ENCODE measurements at places on chromosomes 16 and 17.

- DNase-seq: no peak
Measured at GRCh38 chr17:57662041-57662440, 83.1 kb downstream of the CCDC182 start.

GRCh38 chr16:68715471-68715870 lies 21.6 kb upstream of the CDH1 start:
- no peak for DNase-seq

DNA sequence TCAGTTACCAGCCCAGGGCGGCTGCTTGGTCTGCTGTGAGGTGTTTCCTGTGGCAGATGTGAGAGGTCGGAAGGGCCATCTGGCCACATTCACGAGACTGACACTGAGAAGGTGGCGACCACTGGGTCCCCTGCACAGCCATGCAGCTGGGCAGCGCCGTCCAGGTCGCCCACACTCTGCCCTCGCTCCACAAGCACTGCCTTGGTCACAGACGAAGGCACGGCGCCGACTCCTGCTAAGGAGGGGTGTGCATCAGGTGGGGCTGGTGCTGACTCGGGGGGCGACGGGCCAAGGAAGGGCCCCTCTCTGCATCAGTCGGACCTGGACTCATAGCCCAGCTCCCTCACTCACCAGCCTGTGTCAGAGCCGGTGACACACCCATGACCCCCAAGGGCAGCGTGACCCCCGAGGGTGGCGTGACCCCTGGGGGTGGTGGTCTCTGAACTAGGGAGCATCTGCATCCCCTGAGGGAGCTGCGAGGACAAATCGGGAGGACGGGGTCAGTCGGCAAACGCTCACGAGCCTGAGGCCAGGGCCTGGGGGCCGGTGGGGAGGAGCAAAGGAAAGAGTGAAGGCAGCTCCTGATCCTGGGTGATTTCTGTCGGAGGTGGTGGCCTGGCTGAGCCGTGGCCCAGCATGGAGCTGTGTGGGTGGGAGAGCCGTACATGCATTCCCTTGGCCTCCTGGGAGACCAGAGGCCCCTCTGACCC lies 30.4 kb downstream of the NME3 start:
- no peak for DNase-seq

DNA sequence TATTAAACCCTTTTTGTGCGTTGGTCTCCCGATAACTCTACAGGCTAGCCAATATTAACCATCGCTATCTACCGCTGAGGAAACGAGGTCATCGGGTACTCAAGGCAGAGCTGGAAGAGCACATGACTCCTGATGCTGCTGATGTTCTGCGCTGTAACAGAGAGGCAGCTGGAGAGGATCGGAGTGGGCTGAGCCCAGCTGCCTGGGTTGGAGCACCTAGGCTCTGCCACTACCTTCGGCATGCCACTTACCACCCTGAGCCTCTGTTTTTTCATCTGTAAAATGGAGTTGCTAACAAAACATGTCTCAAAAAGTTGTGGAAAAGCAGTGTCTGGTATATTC lies 432 bp upstream of the SLC46A1 start:
- DNase-seq: no peak

DNA sequence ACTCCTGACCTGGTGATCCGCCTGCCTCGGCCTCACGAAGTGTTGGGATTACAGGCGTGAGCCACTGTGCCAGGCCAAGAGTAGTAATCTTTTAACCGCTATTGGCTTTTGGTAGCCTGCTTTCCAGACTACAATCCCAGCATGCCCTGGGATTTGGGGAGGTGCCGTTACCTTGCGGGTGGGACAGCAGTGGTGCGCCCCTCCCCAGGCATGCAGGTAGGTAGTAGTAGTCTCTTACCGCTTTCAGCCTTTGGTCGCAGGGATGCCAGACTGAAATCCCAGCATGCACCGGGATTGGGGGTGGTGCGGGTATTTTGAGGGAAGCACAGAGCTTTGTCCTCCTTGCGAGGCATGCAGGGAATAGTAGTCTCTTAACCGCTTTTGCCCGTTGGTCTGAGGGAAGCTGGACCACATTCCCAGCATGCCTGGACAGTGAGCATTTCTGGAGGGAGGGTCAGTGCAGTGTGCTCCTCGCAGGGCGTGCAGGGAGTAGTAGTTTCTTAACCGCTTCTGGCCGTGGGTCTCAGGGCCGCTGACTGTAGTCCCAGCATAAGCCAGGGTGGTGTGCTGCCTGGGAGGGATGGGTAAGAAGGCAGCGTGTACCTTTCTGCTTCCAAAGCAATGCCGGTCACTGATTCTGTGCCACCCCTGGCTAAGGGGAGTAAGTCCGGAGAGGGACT lies 1686.8 kb downstream of the TP53TG3F start:
- DNase-seq: no peak

DNA sequence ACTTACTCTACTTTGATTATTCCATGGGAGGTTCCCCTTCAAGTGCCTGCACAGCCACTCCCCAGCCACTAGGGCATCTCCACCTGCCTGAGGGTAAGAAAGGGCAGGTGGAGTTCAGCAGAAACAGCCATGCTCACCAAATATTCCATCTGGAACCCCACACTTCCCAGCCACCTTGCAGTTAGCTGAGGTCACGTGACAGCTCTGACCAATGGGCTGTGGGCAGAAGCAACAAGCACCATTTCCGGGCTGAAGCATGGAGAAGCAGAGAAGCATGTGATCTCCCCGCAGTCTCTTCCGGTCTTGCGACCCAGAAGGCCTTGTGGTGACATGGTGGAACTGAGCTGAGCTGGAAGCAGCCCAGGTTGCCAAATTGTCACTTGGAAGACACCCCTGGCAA lies 108.6 kb downstream of the CCT6B start:
- DNase-seq: no peak

- no peak for DNase-seq
Measured at GRCh38 chr16:75732871-75733270, 6.6 kb upstream of the CPHXL start.

DNA sequence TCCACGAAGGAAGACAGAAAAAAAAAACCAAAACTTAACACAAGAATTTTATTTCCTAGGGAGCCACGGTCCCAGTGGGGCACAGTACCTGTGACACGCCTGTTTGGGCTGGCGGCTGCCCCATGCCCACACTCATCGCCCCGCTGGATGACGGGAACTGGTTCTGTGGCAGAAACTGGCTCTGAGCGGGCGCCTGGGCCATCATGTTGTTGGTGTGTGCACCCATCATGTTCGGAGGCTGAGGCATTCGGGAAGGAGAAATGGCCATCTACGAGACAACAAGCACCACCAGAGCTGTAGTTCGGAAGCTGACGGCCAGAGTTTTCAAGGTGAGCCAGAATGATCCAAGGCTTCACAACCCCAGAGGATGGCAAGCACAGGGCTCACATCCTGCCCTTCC lies 56.3 kb upstream of the TRAP1 start:
- DNase-seq: no peak

DNA sequence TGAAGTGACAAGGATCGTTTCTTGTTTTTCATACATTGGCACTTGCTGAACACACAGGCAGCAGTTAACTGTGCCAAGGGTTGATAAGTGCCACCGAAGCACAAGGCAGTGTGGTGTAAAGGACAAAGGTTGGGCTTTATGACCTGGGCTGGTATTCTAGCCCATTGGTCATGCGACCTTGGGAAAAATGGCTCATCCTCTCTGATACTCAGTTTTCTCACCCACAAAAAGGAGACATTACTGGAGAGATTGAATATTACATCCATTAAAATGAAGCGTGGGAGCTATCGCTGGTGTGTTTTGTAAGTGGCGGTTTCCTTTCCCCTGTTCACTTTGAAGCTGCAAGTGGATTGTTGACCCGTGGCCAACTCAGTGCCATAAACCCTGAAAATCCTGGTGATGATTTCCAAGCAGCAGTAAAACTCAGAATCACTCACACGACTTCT lies 216.9 kb downstream of the HAPSTR1 start:
- no peak for DNase-seq

DNA sequence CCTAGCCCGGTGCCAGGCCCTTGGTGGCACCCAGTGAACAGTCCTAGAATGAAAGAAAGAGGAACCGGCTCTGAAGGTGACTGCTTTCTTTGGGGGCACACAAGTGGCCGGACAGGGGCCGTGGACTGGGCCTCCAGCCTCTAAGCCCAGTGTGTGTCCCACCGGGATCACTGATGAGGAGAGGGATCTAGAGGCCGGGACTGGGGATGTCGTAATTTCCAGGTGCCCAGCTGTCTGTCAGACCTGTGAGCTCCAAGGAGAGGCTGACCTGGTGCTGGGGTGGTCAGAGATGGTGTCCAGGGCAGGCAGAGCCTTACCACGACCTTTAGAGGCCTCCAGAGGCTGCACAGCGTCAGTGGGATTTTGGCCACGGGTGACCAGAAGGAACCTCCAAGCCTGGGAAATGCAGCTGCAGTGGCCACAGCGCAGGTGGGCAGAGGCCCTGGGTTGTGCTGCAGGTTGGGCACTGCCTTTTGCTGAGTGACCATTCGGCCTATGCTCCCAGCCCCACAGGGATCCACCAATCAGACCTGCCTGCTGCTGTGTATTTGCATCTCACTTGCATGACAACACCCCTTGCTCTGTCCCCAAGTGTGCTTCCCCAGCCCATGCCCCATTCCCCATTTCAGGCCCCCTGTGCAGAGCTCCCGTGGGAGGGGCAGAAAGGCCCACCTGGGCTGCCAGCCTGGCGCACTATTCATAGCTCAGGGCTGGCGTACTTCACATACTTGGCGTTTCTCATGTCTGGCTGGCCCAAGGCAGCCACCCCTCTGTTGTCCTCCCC lies 12.5 kb downstream of the ARHGAP23 start:
- DNase-seq: no peak

- DNase-seq: no peak
Measured at GRCh38 chr16:51937771-51938170, 609.2 kb downstream of the TOX3 start.

DNA sequence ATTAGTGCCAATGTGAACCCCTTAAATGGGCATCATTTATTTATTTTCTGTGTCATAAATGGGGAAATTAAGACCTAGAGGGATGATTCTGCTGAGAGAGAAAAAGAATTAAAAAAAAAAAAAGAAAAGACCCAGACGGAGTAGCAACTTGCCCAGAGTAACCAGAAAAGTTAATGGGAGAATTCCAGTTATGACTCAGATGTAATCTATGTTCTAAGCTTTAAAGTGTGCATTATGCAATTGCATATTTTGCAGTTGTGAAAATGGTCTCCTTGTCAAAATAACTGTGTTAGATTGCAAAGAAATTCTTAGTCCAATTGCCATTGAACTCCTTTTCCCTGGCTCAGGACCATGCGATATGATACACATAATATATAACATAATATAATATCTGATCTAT lies 38.6 kb upstream of the TBX2 start:
- no peak for DNase-seq

GRCh38 chr17:55737976-55738501 lies 12.8 kb upstream of the PCTP start:
- no peak for DNase-seq

GRCh38 chr16:88504489-88505404 lies 51.7 kb downstream of the ZFPM1 start:
- no peak for DNase-seq

DNA sequence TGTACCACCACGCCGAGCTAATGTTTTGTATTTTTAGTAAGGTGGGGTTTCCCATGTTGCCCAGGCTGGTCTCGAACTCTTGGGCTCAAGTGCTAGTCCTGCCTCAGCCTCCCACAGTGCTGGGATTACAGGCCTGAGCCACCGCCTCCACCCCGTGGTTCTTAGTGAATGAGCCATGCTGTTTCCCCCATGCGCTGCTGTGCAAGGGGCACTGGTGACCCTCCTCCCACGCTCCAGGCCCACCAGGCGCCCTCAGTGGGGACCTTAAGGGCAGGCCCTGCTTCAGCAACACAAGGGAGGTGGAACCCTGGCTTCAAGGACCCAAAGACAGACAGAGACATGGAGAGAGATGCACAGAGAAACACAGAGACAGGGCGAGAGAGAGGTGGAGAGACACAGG lies 15.4 kb upstream of the NUDT16L1 start:
- no peak for DNase-seq

- no peak for DNase-seq
Measured at GRCh38 chr16:83813823-83814658, 6.3 kb downstream of the HSBP1 start.

DNA sequence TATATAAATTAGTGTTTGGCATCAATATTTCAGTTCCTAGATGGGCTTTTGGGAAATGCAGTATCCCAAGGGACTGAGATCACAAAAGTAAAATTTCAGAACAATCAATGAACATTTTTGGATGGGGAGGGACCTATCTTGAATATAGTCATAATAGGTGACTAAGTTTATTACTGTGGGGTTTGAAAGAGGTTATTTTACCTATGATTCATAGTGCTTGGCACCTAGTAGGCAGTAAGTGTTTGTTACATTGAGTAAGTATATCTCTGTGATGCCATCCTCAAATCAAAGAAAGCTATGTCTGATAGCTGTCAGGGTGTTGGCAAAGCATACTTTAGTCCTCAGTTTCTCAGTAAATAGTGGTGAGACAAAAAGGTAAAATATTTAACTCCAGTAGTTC lies 36.9 kb downstream of the ZNF207 start:
- DNase-seq: no peak

DNA sequence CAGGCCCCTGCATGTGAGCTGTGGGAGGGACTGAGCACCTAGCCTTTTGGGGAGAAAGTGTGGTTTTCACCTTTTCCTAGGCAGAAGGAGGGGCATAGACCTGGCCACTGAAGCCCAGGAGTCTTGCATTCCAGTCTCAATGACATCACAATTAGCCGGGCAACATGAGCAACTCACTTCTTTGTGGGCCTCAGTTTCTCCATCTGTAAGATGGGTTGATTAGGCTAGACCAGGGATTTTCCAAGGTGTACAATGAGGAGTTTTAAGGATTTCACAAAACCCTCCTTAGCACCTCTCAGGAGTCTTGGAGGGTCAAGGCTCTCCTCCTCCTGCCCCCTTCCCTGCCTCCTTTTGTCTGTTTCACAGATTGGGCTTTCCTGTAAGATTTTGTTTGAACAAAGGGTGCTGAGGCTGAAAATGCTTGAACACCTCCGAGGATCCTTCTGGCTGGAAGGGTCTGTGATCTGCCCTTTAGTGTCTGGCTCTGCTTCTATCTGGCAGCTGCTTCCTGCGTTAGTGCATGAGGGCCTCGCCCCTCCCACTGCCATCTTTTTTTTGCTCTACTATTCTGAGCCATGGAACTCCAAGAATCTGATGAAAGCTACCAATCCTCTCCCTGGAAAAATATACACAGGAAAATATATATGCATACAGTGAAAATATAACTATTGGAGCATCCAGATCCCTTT lies 52.4 kb upstream of the ETV4 start:
- DNase-seq: no peak

GRCh38 chr17:18866866-18867813 lies 9.2 kb downstream of the PRPSAP2 start:
- DNase-seq: no peak

GRCh38 chr17:20010936-20011335 lies 1.8 kb downstream of the SPECC1 start:
- DNase-seq: no peak

DNA sequence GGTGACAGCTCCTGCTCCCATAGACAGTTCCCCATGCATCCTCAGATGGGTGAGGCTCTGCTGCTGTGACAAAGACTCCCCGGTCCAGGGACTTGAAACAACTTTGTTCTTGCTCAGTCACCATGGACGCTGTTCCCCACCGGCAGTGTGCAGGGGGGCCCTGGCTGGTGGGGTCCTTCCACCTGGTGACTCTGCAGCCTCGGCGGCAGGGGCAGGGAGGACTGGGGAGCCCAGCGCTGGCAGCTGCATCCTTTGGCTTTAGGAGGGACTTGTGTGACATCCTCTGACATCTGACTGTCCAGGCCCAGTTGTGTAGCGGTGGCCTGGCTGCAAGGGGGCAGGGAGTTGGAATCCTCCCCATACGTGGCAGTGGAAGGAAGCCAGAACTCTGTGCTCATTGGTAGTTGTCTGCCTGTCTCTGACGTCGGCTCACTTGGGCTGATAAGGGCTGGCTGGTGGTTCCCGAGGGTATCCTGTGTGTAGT lies 107.3 kb downstream of the CMIP start:
- DNase-seq: no peak

- DNase-seq: no peak
Measured at GRCh38 chr17:74742153-74742515, 5.1 kb downstream of the RAB37 start.
